ENCODE measurements at places on chromosomes 6 and 20.

GRCh38 chr6:39100358-39100757 lies 14.6 kb downstream of the SAYSD1 start:
- DNase-seq = no peak

DNA sequence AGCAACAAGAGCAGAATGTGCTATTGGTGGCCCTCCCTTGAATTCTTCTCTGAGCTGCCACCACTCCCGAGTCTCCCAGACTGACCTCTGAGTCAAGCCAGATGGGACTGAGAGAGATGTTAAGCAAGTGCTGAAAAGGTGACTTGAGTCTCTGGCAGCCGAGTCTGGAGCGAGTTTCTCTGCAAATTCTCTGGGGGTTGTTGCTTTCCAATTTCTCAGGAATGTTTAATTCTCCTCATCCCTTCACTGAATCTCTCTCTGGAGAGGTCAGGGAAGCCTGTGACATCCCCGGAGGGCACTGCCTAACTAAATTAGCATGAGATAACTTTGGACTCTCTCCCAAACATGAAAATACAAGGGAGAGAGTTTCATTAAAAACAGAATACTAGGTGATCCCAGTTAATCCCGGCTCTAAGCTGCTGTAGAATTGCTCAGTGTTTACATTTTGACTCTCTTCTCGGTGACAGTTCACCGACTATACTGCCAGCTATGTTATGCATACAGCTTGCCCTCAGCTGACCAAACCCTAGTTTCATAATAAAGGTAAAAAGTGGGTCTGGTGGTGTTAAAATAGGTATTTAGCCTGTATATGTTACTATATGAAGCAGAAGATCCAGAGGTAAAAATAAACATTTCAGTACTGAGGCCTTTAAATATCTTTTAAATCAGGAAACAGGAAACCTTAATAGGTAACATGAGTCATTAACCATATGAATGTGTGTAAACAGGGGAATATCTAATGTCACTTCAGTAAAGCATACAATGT lies 157.9 kb downstream of the FOXC1 start:
- DNase-seq = no peak

GRCh38 chr6:4243237-4243636 lies 107.9 kb upstream of the ECI2 start:
- DNase-seq = no peak

GRCh38 chr20:5353624-5354496 lies 37.1 kb upstream of the PROKR2 start:
- no peak for DNase-seq

DNA sequence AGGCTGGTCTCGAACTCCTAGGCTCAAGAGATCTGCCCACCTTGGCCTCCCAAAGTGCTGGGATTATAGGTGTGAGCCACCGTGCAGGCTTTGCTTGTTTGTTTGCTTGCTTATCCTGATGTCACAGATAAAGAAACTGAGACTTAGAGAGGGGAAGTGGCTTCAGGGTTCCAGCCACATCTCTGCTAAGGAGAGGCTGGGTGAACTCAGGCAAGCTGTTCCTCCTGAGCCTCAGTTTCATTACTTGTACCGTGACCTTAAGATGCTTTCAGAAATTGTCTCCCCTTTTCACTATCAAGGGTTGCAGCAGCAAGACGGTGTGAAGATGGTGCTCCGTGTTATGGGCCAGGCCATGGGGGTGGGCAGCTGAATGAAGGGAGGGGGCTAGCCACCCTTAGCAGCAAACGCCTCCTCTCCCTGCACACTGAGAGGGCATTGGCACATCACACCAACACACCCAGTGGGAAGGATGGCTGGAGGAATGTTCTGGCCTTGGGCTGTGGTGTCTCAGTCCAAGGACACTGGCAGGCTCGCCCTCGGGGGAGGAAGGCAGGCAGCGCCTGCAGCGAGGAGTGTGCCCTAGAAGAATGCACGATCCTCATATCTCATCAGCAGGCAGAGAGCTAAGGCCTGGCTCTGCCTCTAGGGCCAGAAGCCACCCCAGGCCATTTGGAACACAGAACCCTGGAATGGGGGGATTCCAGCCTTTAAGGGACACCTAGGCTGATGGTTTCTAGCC lies 48.2 kb upstream of the TLDC2 start:
- DNase-seq = no peak

GRCh38 chr6:150813319-150813992 lies 52.0 kb upstream of the MTHFD1L start:
- no peak for DNase-seq

GRCh38 chr6:152673236-152673635 lies 24.5 kb upstream of the MYCT1 start:
- DNase-seq = no peak

GRCh38 chr20:21615617-21616080 lies 89.8 kb upstream of the PAX1 start:
- no peak for DNase-seq

GRCh38 chr6:74280130-74280692 lies 584.2 kb downstream of the CD109 start:
- no peak for DNase-seq

DNA sequence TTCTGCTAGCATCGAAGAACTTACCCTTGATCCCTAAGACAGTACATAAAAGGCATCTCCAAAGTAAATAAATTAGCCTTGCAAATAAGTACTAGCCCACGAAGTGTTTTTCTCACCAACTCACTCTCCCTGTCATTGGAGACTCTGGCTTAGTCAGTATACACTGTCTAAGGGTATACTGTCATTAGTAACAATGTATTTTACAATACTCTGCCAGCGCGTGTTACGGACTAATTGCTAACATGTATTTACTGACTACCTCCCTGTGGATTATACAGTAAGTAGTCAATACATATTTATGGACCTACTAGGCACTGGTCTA lies 72.1 kb downstream of the NFATC2 start:
- no peak for DNase-seq

DNA sequence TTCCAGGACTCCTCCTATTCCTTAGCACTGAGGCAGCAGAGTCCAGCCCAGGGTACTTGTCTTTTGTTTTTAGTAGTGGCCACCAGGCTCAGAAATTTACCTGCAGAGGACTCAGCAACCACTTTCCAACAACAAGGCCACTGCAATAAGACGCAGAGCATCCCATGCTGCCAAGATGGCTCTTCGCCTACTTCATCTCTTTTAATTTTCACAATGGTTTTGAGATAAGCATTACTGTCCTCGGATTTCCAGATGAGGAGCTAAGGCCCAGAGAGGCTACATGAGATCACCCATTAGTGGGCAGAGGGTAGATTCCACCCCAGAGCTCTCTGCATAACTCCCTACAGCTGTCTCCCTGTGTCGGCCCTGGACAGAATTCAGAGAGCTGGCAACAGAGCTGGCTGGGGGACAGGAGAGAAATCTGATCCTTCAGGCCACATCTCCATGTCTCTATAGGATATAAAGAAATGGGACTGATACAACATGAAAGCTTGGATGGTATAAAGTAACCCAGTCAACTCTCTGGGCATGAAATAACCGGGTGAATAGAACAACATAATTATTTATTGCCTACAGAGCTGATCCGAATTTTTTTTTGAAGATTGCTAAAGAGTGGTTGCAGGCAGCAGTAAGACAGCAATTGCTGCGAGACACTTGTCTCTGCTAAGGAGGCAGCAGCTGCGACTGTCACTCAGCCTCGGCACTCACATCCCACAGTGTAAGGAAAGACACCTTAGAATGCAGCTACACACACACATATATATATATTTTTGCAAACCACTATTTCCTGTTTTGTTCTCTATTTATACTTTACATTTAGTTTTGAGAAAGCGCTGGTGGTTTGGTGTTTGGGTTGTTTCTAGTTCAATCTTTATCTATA lies 37.2 kb downstream of the SCML4 start:
- DNase-seq = no peak

DNA sequence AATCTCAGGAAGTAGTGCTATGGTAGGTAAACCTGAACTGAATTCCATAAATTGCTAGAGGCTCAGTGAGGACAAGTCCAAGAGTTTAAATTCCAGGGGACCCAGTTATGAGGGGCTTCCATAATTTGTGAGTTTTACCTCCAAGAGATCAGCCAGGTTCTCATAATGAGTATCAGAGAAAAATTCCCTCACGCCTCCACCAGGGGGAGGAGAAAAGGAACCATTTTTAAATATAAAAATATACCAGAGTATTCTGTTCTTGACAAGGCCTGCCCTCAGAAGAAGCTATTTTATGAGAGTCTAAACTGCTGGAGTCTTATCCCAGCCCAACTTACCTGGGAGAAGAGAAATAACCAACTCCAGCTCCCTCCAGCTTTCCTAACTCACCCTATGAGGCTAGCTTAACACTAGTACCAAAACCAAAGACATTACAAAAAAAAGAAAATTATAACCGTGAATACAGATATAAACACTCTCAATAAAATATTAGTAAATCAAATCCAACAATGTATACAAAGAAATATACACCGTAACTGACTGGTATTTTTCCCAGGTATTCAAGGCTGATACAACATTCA lies 158.7 kb downstream of the TFAP2A start:
- DNase-seq = no peak

GRCh38 chr6:35585658-35586057 lies 73.0 kb upstream of the TULP1 start:
- DNase-seq = no peak

DNA sequence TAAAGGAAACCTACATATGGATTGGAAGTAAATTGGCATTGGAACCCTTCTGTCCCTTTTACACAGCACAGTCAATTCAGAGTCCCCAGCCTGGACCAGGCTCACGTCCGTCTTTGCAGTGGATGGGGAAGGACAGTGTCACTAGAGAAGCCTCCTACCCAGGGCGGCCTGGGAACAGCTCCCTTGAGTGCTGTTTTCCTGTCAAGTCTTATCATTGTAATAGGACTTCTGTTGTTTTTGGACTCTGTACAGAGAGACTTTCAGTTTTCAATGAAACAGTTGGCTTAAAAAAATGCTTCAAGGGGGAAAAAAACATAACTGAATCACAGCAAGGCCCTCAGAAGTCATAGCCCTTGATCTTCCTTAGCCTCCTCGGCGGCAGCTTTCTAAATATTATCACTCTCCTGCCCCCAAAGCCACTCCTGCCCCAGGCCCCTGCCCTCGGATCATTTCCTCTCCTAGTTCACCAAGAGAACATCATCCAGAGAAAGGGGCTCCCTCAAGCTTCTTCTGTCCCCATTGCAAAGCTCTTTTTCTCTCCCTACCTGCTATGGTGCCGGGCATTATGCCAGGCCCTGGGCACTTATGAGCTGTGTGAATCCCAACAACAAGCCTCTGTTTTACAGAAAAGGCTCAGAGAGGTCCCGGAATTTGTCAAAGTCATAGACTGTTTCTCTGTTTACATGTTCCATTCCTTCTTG lies 37.8 kb upstream of the CNKSR3 start:
- DNase-seq = no peak

GRCh38 chr20:36098364-36098763 lies 56.2 kb upstream of the EPB41L1 start:
- no peak for DNase-seq

GRCh38 chr6:52664991-52665686 lies 5.8 kb upstream of the TMEM14A start:
- no peak for DNase-seq

- DNase-seq = no peak
Measured at GRCh38 chr20:35215066-35215956, 11.2 kb upstream of the MMP24 start.

DNA sequence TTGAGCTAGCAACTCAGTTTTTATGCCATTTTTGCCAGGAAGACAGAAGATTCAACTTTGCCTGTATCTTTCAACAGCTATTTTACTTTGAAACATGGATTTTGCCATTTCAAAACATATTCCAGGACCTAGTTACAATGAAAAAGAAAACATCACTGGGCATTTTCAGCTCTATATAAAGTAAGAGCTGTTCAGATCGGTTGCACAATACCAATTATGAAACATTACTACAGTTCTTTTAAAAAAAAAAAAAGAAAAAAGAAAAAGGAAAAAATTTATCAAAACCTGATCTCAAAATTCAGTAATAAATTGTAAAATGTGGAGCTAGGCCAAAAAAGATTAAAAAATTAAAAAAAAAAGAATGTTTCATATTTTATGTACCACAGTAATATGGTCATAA lies 15.6 kb downstream of the BCLAF1 start:
- DNase-seq = no peak

DNA sequence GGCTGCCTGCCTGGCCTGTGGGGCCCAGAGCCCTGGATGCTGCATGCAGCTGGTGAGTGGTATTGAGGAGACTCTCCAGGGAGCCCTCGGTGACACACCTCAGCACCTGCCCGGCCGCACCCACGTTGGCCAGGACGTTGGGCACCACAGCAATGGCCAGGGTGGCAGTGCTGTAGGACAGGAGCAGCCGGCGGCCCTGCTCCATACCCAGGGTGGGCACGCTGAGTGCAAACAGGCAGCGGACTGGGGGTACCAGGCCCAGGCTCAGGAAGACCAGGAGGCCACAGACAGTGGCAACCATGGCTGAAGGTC lies 4.7 kb downstream of the OCSTAMP start:
- DNase-seq = no peak

- peak; percentile 78 for DNase-seq
Measured at GRCh38 chr6:150865406-150866146, at the start of gene MTHFD1L. MTHFD1L (plus strand) TSS chr6:150865702; CDS start chr6:150865823, 121 bp downstream.

DNA sequence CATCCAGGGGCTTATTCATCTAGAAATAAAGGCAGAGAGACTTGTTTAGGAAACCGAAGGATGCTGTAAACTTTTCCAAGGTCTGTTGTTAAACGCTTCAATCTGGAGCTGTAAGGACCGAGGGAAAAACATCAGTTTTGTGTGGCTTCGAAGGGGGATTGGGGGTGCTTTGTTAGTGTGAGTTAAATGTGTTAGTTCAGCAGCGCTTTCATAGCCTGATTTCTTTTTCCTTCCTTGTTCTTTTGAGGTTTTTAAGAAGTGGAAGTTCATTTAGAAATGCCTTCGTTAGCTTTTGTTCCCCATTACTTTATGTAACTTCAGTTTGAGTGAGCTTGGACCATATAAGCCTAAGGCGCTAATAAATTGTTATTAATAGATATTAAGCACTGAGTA lies 1.5 kb downstream of the ANKS1A start:
- DNase-seq = no peak

DNA sequence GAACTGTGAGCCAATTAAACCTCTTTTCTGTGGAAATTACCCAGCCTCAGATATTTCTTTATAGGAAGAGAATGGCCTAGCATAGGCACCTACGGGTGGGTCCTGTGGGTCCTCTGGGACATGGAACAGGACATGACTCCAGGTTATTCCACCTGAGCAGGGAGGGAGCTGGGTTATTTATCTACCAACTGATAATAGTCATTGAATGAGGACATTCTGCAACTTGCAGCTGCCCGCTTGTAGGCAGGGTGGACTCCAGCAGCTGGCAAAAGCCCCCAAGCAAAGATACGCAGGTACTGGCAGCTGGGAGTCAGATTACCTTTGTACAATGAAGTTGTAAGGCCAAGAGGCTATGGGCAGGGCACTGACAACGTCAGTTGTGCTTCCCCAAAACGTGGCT lies 1.4 kb upstream of the BANF2 start:
- DNase-seq = no peak

- no peak for DNase-seq
Measured at GRCh38 chr6:78559056-78559455, 308.3 kb upstream of the IRAK1BP1 start.

All from activated naive CD4-positive, alpha-beta T cell treated with anti-CD3 and anti-CD28 coated beads, Interleukin-2, amount 50 U/mL, for 72 hours (primary cell).